ENCODE measurements at places on chromosomes 4 and X.

- no peak for DNase-seq
These were observed 43.8 kb downstream of the GALNT7 start for GRCh38 chr4:173212379-173212778.

DNA sequence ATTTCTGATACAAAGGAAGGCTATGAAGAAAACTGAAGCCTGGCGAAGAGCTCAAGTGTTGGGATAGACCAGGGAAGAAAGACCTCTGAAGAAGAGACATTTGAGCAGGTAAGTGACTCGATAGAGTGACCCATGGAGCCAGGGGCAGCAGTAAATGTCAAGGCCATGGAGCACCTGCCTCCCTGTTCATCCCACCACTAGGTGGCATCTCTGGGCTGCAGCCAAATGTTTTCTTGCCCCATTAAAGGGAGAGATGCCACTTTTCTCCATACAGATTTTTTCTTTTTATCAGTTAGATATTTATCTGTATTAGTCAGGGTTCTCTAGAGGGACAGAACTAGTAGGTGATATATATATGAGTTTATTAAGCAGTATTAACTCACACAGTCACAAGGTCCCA, 4.9 kb upstream of the ZNF81 start:
- DNase-seq: no peak

GRCh38 chr4:73080789-73081188, 11.3 kb upstream of the COX18 start:
- DNase-seq: no peak

- no peak for DNase-seq
These were observed 16.6 kb downstream of the DKC1 start for GRCh38 chrX:154779261-154779660.

- DNase-seq: no peak
These were observed 66.0 kb downstream of the MAGEC1 start for GRCh38 chrX:141969706-141970105.

GRCh38 chr4:5746829-5747737, 36.1 kb downstream of the EVC start:
- DNase-seq: no peak
